Mucosa of gallbladder (tissue), 1 donor: ENCODE measurements at places on chromosomes 2 and 18.

GRCh38 chr18:50240080-50240563, 26.2 kb downstream of the CFAP53 start:
- peak; percentile 16 for DNase-seq

DNA sequence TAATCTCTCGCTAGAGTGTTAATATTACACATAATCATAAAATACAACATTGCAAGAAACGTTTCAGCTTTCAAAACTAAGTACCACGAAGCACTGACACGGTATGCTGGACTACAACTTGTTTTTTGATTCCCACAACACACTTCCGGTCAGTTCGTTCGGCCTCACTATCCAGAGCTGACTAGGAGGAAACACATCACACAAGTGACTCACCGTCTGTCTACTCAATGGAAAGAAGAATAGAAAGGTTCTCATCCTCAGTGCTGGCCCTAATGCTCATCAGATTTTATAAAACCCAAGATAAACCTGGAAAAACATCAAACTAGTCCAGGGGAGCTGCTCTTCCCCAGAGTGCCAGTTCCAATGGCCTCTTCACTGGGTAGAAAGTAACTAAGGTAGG, 42.9 kb downstream of the ZNF385B start:
- DNase-seq, result no peak

- no peak for DNase-seq
Observed at GRCh38 chr2:239312081-239312511, 88.7 kb downstream of the HDAC4 start.

DNA sequence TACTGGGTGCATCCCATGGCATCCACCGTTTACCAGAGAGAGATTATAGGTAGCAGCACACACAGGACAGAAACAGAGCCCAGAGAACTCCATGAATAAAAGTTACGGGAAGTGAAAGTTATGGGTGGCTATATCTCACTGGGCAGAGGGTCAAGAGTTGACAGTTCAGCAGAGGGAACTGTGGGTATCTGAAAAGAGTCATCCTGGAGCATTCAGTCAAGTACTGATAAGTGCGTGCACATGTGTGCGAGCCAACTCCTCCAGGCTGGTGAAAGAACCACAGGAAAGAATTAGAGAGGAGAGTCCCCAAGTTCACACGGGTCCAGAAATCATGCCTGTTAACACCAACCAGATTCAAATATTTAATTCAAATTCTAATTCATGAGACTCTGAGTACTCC, 1588.2 kb downstream of the LRP1B start:
- DNase-seq, result no peak

DNA sequence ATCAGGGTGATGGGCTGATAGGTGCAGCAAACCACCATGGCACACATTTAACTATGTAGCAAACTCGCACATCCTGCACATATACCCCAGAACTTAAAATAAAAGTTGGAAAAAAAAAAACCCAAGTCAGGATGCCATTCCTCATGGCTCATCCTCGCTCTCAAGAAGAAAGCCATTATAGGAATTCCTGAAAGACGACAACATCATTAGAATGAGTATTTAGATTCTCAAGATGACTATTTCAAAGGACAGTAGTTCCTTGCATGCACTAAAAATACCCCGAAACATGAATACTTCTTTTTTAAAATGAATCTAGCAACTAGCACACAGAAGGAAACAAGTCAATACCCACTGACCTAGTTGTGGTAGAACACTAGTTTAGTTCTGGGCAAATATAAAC, 285.8 kb upstream of the REV1 start:
- DNase-seq, result no peak

- no peak for DNase-seq
Observed at GRCh38 chr2:19898592-19899329, 3.0 kb downstream of the TTC32 start.

GRCh38 chr2:54009549-54009948, 38.8 kb upstream of the PSME4 start:
- DNase-seq, result no peak

- no peak for DNase-seq
Observed at GRCh38 chr18:79589601-79590091, 90.0 kb upstream of the CTDP1 start.

DNA sequence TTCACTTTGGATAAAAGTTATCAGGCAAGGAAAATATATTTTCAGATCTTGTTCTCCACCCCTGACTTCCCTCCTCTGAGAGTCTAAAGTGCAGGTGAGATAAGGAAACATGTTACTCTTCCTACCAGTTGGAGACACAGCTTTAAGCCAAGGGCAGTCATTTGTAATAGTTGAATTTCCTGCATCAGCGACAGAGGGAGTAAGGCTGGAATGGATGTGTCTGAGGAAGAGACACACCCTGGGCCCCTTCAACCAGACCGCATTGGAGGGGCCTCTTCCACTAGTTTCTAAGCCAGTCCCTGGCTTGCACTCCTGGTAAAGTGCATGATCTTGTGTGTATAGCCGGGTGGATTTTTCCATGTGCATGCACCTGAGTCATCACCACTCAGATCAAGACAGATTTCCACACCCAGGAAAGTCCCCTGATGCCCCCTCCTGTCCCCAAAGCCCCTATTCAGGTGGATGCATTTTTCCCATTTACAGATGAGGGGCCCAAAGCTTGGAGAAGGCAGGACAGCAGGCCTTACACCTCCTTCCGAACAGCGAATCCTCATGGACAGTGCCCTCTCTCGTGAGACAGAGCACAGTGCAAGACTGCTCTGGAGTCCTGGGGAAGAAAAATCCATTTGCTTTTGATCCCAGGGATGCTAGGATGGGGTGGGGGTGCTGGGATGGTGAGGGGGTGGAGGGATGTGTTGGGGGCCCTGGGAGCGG, 66.7 kb upstream of the SH3RF3 start:
- no peak for DNase-seq

DNA sequence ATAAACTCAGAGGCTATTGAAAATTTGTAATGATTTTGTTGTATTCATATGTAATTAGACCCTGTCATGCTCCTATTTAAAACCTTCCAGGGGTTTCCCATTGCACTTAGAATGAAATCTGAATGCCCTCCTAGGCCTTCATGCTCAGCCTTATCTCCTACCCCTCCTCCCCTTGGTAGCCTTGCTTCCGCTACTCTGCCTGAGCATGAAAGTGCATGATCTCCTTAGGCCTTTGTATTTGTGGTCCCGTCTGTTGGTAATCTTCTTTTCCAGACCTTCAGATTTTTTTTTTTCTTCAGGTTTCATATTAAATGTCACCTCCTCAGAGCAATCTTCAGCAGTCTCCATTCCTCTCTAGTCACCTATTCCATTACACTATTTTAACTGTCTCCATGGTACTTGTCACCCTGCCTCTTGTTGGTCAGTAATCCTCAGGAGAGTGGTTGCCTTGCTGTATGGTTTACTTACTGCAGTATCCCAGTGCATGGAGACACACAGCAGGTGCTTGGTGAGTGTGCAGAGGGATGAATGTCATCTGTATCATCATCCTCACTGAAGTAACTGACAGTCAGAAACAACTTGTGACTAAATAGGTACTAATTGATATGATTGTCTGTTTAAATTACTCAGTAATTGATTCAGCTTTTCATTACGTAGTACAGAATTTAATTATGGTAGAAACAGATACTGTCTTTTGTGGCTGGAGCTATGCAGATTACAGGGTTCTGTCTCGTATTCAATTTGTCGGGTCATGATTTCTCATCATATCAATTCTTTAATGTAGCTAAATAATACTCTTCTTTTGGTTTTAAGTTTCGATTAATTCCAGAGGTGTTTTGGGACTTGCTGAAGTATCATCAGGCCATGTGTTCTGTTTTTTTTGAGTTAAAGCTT, 63.9 kb downstream of the PHLPP1 start:
- DNase-seq, result no peak

DNA sequence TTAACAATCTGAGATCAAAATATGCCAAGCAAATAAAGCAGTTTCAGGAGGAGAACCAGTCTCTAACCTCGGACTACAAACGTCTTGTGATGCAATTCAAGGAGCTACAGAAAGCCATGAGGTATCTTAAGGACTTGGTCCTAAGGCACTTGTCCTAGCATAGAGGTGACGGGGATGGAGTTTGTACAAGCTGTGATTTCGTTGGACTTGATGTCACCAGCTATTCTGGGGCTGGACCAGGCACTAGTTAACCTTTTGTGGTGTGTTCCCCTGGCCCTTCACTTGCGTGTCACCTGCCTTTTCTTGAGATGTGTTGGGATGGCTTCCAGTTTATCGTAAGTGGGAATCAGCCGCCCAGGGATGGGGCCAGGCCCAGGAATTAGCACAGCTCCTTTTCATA, 33.7 kb downstream of the OTOF start:
- no peak for DNase-seq

GRCh38 chr2:119700866-119701265, 21.9 kb downstream of the TMEM177 start:
- DNase-seq, result no peak

DNA sequence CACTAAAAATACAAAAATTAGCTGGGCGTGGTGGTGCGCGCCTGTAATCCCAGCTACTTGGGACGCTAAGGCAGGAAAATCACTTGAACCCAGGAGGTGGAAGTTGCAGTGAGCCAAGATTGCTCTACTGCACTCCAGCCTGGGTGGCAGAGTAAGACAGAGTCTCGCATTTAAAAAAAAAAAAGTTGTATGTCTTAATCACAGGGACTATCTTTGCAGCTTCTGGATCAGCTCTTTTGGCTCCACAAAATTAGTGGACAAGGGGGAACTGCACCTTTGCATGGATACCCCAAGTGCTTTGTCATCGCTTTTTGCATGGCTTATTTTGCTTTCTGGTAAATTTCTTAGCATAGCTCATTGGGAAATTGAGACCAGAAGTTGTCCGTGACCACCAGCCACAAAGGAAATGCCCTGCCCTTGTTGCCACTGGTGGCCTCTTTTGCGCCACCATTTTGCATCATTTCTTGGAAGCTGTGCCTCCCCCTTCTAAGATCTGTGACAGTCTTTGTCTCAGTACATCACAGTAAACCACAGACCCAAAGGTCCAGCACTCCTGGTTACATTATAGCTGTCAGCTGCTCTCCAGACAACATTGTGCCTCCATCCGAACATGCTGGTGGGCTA, 43.9 kb upstream of the PCBP1 start:
- DNase-seq, result no peak

- no peak for DNase-seq
Observed at GRCh38 chr18:40357536-40357935, 1597.5 kb upstream of the PIK3C3 start.
